ENCODE measurements at places on chromosomes 3 and 15.

DNA sequence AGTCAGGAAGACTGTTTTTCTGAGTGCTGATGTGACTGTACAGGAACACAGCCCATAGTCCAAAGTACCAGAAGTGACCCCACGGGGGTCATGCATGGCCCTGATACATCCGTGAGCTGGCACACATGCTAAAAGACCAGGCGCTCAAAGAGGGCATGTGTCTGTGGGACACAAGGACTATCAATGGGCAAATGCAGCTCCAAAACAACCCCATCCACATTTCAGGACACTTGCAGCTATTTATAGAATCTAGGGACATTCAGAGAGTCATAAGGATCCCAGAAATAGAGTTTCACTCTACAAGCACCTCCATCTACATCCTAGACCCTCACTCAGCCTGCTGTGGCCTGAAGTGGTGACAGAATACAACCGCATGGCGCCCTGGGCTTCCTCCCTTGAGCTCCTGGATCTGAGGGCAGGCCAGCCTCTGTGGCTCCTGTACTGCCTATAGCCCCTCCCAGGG, 17.0 kb downstream of the SLC25A20 start:
- H3K27me3 ChIP-seq: no peaks in the 10 kb centered on the region
- no peaks in the 10 kb centered on the region for H3K4me1 ChIP-seq
- H3K36me3 ChIP-seq: peaks cover 3% of the 10 kb centered on the region
- no peak overlapping the region for H3K4me3 ChIP-seq
- H3K27ac ChIP-seq: no peak overlapping the region

DNA sequence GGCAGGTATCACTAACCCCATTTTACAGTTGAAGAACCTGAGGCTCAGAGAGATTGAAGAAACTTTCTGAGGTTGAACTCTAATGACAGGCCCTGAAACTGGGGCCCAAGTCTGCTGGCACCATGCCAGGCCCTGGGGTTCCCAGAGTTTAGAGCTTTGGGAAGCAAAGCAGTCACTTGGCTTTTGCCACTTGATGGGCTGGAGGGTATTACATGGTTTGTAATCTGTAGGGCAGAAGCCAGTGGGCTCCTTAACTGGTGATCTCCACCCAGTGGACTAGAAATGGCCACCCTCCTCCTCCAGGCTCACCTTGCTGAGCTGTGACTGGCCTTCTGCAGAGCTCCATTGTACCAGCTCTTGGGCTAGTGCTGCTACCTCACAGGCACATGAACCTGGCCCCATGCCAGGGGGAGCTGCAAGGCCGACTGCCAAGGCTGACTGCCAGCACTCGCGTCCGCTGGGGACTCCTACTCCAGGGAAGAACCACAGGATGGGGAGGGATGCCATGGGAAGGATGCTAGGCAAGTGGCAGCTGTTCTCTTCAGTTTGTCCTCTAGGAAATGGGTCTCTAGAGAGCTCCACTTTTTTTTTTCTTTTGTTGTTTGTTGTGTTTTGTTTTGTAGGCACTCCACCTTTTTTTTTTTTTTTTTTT, 104.8 kb downstream of the ETFA start:
- peaks cover 15% of the 10 kb centered on the region for H3K36me3 ChIP-seq
- H3K27me3 ChIP-seq: no peaks in the 10 kb centered on the region
- DNase-seq: no peak
- no peaks in the 10 kb centered on the region for H3K4me1 ChIP-seq
- H3K27ac ChIP-seq: no peak overlapping the region

- DNase-seq: no peak
- H3K4me3 ChIP-seq: no peak overlapping the region
- no peaks in the 10 kb centered on the region for H3K36me3 ChIP-seq
Observed at GRCh38 chr3:106013971-106014370, 145.2 kb upstream of the CBLB start.

- H3K27ac ChIP-seq: no peak overlapping the region
- no peaks in the 10 kb centered on the region for H3K4me1 ChIP-seq
- H3K27me3 ChIP-seq: no peaks in the 10 kb centered on the region
- DNase-seq: no peak
Observed at GRCh38 chr3:188349351-188349901, 195.5 kb downstream of the LPP start.

- peaks cover 38% of the 10 kb centered on the region for H3K4me1 ChIP-seq
- H3K27ac ChIP-seq: no peak overlapping the region
- H3K36me3 ChIP-seq: peaks cover 2% of the 10 kb centered on the region
- DNase-seq: no peak
Observed at GRCh38 chr3:52223449-52224408, 1.7 kb downstream of the TLR9 start.
